ENCODE measurements at places on chromosomes 11 and 22.
A peak's percentile ranks its signal among the peaks of the same experiment; 100 is the strongest.

DNA sequence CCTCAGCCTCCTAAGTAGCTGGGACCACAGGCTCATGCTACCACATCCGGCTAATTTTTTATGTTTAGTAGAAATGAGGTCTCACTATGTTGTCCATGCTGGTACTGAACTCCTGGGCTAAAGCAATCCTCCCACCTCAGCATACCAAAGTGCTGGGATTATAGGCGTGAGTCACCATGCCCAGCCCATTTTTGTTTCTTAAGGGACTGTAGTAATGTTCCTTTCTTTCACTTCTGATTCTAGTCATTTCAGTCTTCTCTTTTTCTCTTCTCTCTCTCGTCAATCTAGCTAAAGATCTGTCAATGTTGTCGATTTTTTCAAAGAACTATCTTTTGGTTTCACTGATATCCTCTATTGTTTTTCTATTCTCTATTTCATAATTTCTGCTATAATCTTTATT, 111.0 kb upstream of the APOA1 start:
- no peak for DNase-seq

DNA sequence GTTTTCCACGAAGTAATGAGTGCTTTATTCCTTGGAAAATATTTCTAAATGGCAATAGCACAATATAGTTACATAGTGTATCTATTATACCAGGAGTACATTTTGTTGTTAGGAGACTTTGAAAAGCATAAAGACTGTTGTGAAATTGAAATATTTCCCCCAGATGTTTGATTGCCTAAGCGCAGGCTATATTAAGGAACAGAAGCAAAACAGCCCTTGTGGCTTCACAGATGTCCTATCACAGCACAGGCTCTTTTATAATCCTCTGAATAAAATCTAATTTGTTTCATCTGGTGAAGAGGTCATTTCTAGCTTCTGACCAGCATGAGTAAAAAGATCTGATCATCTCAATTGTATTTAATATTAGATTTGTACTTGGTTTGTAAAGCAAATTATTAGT, 48.2 kb downstream of the BSX start:
- DNase-seq = peak; percentile 5

DNA sequence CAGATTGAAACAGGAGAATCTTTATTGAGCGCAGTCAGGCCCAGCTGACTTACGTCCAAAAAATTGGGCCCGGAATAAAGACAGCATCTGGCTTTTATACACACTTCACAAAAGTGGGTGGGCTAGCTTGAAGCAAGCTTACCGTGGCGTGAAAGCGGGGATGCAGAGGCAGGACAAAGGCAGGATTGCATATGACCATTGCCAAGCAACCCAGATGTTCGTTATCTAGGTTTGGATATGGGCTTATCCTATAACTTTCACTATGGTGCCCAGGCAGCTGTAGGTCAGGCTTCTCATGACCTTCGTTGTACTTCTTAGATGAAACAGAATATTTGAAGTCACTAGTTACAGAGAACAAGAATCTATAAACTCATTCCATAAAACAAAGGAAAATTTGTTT, 1575.6 kb upstream of the RAG2 start:
- DNase-seq = no peak

GRCh38 chr11:112644410-112645131, 316.6 kb upstream of the NCAM1 start:
- DNase-seq = no peak

- peak; percentile 98 for DNase-seq
These were observed 112.8 kb upstream of the CADM1 start for GRCh38 chr11:115616971-115617370.

DNA sequence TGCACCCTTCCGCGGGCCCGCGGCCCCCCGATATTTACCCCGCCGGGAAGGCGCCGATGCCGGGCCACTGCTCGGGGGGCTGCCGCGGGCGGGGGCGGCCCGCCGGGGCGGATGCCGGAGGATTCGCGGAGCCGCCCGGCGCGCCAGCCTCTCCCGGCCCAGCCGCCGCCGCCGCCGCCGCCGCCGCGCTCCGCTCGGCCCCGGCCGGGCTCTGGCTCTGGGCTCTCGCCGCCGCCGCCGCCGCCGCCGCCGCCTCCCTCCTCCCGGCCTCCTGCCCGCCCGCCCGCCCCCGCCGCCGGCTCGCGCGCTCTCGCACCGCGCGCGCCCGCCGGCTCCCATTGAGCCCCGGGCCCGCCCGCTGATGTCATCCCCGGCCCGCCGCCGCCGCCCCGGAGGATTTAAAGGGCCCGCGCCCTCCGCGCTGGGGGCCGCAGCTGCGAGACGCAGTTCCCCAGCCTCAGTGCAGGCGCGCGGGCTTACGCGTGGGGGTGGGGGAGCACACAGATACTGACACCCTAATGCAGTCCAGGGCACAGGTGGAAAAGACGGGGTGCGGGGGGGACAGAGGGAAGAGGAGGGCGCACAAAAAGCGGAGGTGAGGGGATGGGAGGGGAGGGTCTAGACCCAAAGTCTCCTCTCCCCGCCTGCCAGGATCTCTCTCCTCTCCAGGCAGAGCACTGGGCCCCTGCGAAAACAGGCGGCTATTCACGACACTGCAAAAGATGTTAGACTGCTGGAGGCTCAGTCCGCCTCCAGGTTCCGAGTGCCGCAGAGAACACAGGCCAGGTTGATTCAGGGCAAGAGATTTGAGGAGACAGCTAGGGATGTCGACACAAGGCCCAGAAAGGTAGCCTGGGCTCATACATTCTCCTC, at the start of gene CSNK1E:
CSNK1E (minus strand) TSS at position 312 of the 873 bp plus-strand sequence. CDS start 3,276 bp downstream, outside the sequence.
- peak; percentile 73 for DNase-seq

DNA sequence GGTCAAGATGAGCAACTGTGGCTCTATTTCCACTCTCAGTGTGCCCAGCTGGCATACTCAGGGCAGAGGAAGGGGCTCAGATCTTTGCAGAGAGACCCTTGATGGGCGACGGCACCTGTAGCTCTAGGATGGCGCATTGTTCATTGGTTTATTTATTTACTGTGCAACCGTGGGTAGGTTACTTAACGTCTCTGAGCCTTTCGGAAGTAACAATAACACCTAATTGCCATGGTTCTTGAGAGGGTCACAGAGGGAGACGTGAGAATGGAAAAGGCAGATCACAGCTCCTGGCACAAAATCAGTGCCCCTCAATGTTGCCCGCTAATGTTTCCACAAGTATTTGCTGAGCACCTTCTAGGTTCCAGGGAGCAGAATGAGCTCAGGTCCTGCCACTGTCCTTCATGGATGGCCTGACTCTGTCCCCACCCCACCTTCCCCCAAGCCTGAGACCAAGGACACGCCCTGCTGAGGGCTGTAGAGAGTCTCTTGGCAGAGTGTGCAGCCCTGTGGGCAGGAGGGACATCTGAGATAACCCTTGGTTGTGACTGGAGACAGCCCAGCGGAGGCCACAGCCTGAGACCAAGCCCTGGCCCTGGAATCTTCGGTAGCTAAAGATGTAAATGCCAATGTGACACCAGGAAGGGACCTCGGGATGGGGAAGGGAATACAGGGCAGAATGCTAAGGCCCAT, 780 bp upstream of the ALDH3B2 start:
- no peak for DNase-seq

- peak; percentile 40 for DNase-seq
These were observed 4.5 kb upstream of the CDC42EP2 start for GRCh38 chr11:65310215-65310614.

GRCh38 chr11:135036488-135037297, 624.7 kb upstream of the B3GAT1 start:
- no peak for DNase-seq

- no peak for DNase-seq
These were observed 385.0 kb downstream of the INSC start for GRCh38 chr11:15499674-15500073.

- no peak for DNase-seq
These were observed 125.7 kb downstream of the KIRREL3 start for GRCh38 chr11:126874831-126875230.

DNA sequence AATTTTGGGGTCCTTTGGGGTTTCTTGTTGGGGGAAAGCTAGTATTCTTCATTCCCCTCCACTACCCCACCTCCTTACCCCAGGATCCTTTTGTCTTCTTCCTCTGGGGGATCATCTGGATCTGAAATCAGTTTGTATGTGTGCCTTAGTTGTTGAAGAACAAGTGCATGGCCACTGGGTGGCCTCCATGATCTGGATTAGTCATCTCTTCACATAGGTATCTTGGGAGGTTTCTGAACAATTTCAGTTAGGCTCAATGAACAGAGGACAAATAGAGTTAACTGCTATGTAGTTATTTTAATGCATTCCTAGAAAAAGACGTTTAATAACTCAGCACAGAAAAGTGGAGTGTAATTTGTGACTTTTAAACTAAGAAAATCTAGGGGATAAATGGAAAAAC, 7.1 kb upstream of the VWA5A start:
- no peak for DNase-seq

DNA sequence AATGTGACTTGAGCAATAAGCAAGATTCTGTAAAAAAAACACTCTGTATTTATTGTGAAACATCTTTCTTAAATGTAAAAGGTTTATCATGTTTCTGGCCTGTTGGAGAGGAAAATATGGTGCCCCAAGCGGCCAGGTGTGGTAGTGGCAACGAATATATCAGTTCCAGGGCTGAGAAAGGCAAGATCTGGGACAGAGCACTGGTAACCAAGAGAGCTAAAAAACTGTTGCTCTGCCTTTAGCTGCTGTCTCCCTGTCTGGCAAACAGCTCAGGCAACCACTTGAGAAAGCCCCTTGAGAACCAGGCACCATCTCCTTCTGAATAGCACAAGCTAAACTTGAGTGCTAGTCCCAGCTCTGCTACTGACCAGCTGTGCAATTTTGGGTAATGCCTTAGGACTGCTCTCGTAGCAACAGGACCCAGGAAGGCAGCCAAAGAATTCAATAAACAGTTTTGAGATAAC, 129.9 kb downstream of the KCNC1 start:
- no peak for DNase-seq

- no peak for DNase-seq
These were observed 150.9 kb upstream of the THY1 start for GRCh38 chr11:119573858-119574257.

DNA sequence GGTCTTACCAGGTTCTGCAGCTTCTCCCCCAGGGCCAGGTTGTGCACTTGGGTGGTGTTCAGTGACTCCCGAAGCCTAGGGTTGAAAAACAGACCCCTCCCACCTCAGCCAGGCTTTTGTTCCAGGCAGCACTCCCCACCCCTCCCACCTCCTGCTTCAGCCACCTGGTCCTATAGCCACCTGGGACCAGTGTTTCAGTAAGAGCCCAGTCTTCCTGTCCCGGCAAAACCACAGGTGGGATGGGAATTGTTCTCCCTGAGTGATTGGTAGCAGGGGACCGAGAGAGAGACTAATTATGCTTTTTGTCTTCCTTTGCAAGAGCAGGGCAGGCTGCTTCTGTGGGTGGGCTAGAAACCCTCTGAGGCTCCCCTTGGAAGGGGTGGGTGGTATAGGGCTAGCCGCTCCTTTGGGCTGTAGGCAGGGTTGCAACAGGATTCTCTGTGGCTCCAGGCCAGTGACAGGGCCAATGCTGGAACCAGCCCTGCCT, 8.5 kb upstream of the NAALADL1 start:
- no peak for DNase-seq

DNA sequence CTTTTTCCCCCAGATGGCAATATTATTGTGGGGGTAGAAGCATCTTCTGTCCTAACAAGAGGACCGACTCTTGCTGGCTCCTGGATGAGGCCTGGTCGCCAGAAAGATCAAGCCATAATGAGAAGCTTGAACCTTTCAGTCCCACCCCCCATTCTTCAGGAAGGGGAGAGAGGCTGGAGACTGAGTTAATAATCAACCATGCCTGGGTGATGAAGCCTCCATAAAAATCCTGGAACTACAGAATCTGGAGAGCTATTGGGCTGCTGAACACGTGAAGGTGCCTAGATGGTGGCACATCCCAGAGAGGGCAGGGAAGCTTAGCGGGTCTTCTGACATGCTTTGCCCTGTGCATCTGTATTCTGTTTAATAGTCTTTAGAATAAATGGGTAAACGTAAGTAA, 16.3 kb downstream of the AP5B1 start:
- no peak for DNase-seq

- no peak for DNase-seq
These were observed 8.5 kb downstream of the TNNT3 start for GRCh38 chr11:1927848-1928469.

- no peak for DNase-seq
These were observed 6.2 kb upstream of the PIM3 start for GRCh38 chr22:49954354-49954753.

DNA sequence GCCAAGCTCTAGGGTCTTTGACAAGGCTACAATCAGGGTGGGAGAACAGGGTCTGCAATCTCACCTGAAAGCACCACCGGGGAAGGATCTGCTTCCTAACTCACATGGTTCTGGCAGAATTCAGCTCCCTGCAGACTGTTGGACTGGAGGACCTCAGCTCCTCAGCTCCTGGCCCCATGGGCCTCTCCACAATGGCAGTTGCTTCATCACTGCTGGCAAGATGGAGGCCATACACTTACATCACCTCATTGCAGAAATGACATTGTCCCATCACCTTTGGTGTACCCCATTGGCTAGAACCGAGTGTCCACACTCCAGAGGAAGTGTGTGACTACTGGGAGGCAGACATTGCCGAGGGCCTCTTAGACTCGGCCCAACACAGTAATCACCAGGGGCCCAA, 20.9 kb upstream of the MPPED1 start:
- no peak for DNase-seq

DNA sequence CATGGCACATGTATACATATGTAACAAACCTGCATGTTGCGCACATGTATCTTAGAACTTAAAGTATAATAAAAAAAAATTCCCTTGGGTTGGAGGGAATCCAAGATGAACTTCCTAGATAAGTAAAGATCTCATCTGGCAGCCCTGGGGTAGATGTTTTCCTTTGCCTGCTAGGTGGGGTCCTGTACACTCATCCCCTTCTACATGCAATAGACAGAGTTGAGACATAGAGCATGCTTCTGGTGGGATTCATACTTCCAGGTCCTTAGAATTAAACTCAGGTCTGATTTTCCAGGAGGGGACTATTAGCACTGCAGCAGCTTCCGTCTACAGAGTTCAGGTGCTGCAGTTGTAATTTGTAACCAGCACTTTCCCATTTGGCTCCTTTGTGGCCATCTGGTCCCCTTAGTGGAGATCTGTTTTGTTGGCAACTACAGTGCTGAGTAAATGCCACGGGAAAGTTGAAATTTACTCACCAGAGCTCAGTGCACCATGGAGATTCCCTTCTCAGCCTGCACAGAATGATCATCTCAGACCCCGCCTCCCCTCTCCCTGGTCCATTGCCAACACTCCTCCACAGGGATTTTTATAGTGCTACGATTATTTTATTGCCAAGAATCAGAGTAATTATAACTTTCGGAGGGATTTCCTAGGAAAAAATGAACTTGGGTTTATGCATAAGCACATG, 220.1 kb upstream of the E2F8 start:
- peak; percentile 26 for DNase-seq

GRCh38 chr22:44682556-44683168, 19.3 kb upstream of the PRR5 start:
- no peak for DNase-seq

Measured in fibroblast of skin of abdomen (primary cell).